Cerebellum (tissue), 4 donors: ENCODE measurements at places on chromosomes 3 and 15. TPM values are rescaled to one million over a fixed set of nuclear protein-coding genes. Genes with fewer than 3 reads are reported as not detected.

- no peak for DNase-seq
Observed at GRCh38 chr3:66800941-66801545, 197.1 kb upstream of the KBTBD8 start.

GRCh38 chr3:73933585-73933984 lies 308.8 kb upstream of the PDZRN3 start:
- DNase-seq: no peak

- peak; percentile 89 for DNase-seq
Observed at GRCh38 chr3:39138804-39139415, 14.5 kb downstream of the CSRNP1 start.

DNA sequence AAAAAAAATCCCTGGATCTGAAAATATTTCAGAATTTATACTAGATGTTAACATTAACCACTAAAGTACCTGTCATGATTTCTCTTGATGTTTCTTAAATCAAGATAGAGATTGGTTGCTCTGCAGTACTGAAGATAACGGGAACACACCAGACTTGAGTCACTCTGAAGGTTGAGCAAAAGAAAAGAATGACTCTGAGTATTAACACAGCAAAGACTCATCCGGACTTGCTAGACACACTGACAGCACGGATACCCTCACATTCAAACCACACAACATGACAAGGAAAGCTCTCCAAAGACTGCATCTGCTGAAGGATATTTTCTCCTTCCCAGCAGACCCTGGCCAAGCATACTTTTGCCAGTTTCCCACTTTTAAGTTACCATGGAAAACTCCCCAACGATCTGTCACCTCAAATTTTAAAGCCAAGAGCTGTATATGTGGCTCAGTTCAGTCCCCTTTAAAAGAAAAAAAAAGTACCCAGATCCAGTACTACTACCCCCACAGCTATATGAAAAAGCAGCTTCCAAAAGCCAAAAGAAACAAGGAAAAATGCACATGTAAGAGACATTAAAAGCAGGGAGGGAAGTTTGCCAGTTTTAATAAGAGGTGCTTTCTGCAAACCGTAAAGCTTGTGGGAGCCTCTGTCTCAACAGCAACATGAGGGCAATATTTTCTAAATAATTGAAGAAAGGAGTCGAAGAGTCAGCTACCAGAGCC lies 8.3 kb downstream of the EOGT start:
- DNase-seq: no peak

- peak; percentile 67 for DNase-seq
Observed at GRCh38 chr15:89371228-89372044, 36.8 kb upstream of the POLG start.

GRCh38 chr3:64097920-64098319 lies 74.6 kb upstream of the PSMD6 start:
- no peak for DNase-seq

DNA sequence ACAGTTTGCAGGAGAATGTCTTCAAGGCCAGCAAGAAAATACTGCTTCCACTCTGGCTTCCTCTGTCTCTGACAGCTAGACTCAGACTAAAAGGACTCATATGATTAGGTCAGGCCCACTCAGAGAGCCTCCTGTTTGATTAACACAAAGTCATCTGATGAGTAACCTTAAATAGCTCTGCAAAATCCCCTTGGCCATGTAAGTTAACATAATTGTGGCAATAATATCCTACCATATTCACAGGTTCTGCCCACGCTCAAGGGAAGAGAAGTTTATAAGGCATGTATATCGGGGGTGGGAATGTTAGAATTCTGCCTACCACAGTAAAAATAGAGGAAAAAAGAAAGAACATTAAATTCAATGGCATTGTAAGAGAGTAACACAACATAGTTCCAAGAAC lies 20.6 kb upstream of the HHATL start:
- no peak for DNase-seq

DNA sequence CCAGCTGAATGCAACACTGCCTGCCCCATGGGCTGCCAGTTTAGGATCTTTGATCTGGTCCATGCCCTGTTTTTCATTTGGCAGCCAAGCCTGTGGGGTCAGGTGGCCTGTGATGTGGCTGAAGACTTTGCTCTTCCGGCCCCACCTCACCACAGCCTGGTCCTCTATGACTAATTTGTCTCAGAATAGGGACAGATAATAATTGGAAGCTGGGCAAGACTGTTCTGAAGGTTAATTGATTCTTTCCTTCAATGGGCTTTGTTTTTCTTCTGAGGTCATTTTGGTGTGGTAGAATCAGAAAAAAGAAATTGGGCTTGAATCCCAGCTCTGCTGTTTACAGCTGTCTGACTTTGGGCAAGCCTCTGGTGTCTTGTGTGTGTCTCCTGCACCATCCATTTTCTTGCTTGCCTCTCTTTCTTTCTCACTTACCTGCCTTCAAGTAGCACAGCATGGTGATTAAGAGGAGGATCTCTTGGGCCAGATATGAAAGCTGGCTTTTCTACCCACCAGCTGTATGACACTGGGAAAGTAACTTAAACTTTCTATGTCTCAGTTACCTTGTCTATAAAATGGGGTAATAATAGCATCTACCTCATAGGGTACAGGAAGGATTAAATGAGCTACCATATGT lies 24.2 kb downstream of the ABHD2 start:
- DNase-seq: no peak

DNA sequence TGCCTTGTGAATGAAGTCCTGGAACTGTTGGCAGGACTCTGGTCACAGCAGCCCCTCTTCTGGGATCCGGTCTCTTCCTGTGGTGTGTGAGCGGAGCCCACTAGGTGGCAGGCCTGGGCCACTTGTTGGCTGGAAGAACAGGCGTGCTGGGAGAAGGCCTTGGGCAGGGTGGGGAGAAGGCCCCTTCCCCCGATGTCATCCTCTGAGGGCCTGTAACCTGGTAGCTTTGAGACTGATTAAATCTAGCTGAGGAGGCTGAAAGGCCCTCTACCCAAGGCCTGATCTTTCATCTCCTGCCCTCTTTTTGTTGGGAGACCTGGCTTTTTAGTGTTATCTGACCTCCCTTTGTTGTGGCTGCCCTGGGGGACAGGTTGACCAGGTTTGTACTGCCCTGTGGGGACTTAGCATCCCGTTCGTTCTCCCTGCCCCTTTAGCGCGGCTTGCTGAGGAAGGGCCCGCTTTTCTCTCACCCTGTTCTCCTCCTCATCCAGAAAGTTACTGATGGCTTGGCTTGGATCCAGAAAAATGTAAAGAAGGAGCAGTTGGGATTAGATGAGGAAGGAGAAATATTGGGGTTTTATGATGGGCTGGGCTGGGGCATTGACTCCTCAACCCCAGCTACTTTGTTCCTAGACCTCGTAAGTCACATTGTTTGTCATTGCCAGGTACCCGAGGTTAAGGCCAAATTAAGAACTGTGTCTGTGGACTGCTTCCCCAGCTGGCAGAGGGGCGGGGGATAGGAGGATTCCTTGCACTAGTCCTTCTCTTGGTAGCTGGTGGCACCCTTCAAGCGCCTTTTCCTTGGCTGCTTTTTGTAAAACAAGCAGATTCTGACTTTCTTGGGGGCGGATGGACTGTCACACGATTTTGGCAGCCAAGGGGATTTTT lies 48.5 kb downstream of the CHCHD6 start:
- peak; percentile 76 for DNase-seq

- DNase-seq: no peak
Observed at GRCh38 chr3:115685097-115685496, 61.8 kb downstream of the GAP43 start.

The PLSCR5 gene
- not detected for total RNA-seq

The SLC6A1 gene
- total RNA-seq: 167 TPM

The TMC3 gene
- total RNA-seq: 0.09 TPM

The TRNT1 gene
- 35.6 TPM for total RNA-seq

The VPS39 gene
- total RNA-seq: 68.4 TPM

The PPM1L gene
- total RNA-seq: 55.2 TPM
